ENCODE measurements at places on chromosomes 3 and 15.
A peak's percentile ranks its signal among the peaks of the same experiment; 100 is the strongest.

- DNase-seq = peak; percentile 68
These were observed 35.7 kb upstream of the ACTL6A start for GRCh38 chr3:179526989-179527391.

DNA sequence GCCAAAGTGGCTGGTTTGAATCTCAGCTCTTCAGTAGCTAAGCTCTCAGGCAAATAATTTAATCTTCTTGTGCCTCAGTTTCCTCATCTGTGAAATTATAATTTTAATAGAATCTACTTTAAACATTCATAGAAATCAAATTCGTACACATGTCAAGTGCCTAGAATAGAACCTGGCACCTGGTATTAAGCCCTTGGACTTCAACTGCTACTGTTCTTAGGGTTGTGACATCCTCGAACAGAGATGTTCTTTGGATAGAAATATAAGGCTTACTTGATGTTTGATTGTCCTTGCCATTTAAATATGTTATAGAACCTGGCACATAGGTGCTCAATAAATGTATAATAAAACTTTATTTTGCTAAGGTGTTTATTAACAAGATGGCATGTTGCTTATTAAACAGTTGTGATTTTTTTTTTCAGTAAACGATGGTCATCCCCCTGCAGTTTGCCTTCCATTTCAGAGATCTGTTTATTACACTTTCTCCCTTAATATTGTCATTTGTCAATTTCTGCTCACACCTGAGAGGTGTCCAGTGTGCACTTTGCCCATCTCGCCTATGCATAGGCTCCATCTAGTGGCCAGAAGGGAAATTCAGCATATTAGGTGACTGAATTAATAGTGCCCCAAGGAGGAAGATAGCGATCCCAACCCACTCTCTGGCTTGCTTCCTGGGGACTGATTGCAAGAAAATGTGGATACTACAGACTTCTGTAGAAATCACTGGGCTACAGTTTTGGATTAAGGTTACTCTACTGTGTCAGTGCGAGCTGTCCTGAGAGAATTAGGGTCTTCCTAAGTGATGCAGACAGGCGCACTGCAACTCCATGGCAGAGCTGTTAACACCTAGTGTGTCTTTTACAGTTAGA is 10.7 kb downstream of the IGF1R start:
- no peak for DNase-seq

DNA sequence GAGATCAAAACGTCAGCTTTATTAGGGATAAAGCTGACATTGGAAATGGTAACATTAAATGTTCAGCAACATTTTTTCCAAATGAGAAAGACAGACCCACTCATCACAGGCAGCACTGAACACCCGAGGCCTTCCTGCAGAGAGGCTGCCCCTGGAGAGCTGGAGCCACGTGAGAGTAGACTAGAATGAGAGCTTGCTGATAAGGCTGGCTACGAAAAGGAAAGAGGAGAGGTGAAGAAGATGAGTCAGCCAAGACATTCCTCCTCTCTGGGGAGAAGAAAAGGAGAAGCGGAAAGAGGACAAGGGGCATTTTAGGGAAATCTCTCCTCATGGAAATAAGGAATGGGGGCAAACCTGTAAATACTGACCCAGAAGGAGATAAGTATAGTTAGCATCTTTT is 7.3 kb downstream of the CYP19A1 start:
- DNase-seq = no peak

GRCh38 chr15:39269821-39270220 is 311.1 kb upstream of the THBS1 start:
- no peak for DNase-seq

- no peak for DNase-seq
These were observed 7.1 kb downstream of the ALG3 start for GRCh38 chr3:184241447-184242296.

- no peak for DNase-seq
These were observed 543 bp downstream of the ARPIN start for GRCh38 chr15:89912145-89912673.

GRCh38 chr15:82829234-82829633 is 19.8 kb downstream of the WHAMM start:
- no peak for DNase-seq

- no peak for DNase-seq
These were observed 145.4 kb downstream of the RAB11A start for GRCh38 chr15:66014635-66015182.

DNA sequence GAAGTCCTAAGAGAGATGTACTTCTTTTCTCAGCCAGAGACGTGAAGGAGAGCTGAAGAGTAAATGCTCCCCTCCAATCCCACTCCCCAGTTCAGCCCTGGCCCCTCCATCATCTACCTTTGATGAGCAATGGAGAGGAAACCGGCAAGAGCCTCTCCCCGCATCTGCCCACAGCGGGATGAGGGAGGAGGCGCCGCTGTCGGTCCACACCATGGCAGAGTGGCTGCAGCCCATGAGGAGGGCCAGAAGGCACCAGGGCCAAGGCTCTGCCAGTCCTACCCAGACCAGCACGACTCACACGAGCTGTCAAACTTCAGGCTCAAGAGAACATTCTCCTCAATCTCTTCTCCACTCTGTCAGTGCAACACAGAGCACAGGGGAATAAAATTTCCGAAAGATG is 129.8 kb downstream of the OSBPL10 start:
- no peak for DNase-seq

- no peak for DNase-seq
These were observed 237.6 kb downstream of the TUSC7 start for GRCh38 chr3:116947148-116947547.

DNA sequence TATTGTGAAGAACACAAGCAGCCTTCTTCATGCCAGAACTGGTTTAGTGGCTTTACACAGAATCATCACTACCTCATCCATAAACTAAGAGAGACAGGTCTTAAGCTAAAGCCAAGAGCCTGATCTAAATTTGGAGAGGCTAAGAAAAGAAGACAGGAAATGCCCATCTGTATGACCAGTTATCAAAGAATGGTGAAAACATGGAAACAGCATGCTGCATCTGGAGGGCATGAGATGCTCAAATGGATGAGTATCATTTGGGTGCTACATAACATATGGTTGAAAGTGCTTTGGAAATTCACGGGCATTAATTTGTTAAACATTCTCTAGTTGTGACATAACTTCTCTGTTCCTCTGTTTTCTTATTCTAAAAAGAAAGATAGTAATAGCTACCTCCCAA is 112.5 kb downstream of the CPNE4 start:
- no peak for DNase-seq

DNA sequence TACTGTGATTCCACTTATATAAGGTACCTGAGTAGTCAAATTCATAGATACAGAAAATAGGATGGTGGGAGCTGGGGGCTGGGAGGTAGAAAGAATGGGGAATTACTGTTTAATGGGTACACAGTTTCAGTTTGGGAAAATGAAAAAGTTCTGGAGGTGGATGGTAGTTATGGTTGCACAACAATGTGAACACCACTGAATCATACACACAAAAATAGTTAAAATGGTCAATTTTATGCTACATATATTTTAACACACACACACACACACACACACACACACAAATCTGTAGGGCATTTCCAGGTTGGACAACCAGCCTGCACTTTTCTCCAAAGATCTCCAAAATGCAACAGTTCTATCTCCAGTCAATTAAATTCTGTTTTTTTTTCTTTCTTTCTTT is 1.4 kb downstream of the CCDC32 start:
- DNase-seq = no peak

GRCh38 chr3:197953325-197953724 is 3.3 kb downstream of the RPL35A start:
- DNase-seq = no peak

GRCh38 chr3:192957441-192958021 is 39.9 kb upstream of the MB21D2 start:
- DNase-seq = no peak

GRCh38 chr3:69720824-69721223 is 18.4 kb upstream of the MITF start:
- no peak for DNase-seq

DNA sequence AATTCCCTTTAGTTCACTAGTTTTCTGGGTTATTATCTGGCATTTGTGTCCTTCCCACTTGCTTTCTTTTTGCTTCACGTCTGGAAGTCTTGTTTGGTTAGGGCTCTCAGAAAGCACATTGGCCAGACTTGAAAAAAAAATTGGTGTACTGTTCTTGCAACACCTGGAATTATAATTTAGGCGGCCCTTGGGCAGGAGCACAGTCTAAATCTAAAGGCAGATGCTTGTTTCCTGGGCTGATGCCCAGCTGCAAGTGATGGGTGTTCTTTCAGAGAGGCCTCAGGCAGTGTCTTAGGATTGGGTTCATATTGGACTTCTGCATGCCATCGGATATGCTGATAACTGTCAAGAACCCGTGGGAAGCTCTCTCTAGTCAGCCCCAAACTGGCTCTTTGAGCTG is 521.5 kb downstream of the PDCD6IP start:
- DNase-seq = no peak

All from iPS DF 6.9 (cell line).